ENCODE measurements at places on chromosomes 1 and 21.

- no peak for DNase-seq
Measured at GRCh38 chr1:246308533-246309075, 198.5 kb downstream of the SMYD3 start.

GRCh38 chr1:65773391-65774123 is 19.1 kb upstream of the PDE4B start:
- DNase-seq: no peak

GRCh38 chr21:46035809-46036695 is 54.5 kb downstream of the COL6A1 start:
- DNase-seq: no peak

DNA sequence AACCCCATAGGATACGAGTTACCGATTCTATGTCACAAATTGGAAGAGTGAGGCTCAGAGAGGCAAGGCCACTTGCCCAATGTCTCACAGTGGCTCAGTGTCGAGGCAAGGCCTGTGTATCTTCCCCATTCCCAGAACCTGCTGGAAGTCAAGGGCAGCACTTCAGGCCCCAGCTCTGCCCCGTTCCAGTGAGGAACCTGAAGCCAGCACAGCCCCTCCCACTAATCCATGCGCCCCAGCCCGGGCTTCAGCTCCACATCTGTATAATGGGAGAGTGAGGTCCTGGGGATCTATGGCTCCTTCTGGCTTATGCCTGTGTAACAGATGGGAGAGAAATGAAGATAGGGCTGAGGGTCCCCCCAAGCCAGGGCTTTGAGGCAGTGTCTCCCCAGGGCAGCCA is 56.3 kb downstream of the CASZ1 start:
- no peak for DNase-seq

DNA sequence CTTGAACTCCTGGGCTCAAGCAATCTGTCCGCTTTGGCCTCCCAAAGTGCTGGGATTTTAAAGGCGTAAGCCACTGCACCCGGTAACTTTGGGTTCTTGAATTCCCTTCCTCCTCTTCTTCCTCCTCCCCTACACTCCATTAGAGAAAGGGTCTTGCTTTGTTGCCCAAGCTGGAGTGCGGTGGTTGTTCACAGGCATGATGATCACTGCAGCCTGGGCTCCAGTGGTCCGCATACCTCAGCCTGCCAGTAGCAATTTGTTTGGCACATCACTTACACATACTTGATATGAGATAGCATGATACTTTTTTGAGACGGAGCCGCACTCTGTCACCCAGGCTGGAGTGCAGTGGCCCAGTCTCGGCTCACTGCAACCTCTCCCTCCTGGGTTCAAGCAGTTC is 2.2 kb downstream of the DEGS1 start:
- no peak for DNase-seq

DNA sequence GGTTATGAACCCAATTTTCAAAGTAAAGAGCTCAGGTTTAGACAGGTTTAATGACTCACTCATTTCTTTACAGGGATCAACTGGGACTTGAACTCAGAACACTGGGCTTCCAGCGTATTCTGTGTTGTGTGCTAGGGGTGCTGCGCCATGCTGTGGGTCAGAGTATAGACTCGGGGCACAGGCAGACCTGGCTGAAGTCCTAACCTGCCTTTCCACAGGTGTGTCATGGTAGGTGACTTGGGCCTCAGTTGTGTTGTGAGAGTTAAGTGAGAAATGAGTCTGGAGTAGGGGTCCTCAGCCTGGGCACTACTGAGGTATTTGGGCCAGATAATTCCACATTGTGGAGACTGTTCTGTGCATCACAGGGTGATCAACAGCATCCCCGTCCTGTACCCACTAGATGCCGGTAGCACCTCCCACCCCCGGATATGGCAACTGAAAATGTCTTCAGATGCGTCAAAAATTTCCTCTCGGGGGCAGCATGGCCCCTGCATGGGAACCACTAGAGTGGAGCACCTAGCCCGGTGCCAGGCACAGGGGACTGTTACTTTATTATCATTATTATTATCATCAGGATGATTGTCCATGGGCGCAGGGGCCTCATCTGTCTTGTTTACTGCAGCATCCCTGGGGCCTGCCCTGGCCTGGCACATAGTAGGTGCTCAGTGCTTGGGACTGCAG is 575.5 kb downstream of the PTPRU start:
- no peak for DNase-seq

DNA sequence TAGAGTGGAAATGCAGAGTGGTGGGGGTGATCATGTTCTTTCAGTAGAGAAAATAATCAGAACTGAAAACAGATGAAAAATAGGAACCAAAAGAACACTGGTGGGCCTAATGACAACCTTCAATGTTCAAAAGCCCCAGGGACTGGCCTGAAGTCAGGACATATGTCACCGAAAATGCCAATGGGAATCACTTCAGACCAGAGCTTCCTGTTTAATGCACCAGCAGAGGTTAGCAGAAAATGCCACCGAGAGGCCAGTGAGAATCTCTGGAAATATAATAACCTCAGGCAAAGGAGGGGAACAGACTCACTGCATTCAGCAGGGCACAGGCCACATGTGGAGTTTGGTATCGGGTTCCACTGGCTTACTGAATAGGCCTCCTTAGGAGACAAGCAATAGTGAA is 15.9 kb upstream of the CD58 start:
- DNase-seq: no peak

- no peak for DNase-seq
Measured at GRCh38 chr1:211705467-211706091, 30.2 kb upstream of the NEK2 start.

DNA sequence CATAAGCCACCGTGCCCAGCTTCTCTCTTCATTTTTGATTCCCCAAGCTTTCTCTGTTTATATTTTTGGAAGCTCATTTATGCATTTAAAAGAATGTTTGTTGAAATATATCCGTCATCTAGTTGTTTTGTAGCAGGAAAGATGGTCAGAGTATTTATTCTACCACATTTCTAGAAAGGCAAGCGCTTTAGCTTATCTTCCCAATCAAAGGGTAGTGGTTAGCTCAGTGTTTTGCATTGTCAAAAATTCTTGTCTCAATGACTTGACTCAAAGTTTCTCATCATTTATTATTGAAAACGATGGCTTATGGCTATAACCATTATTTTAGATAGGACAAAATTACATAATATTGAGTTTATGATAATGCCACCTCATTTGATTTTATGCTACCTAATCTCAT is 116.1 kb upstream of the ZP4 start:
- no peak for DNase-seq

GRCh38 chr1:101008229-101008834 is 17.3 kb downstream of the DPH5 start:
- DNase-seq: no peak

- no peak for DNase-seq
Measured at GRCh38 chr1:3601743-3602142, 9.6 kb downstream of the MEGF6 start.

GRCh38 chr1:6443339-6444115 is 19.0 kb downstream of the ESPN start:
- no peak for DNase-seq

DNA sequence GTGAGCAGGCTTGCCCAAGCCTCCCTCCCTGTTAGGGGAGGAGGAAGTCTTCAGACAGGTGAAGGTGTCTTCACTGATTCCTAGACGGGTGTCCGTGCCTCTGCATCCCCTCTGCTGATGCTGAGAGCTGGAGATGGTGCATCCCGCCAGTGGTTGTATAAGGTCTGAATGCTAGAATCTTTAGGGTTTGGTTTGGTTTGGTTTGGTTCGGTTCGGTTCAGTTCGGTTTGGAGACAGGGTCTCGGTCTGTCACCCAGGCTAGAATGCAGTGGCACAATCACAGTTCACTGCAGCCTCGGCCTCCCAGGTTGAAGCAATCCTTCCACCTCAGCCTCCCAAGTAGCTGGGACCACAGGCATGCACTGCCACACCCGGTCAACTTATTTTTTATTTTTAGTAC is 153.6 kb downstream of the PGBD5 start:
- DNase-seq: no peak

DNA sequence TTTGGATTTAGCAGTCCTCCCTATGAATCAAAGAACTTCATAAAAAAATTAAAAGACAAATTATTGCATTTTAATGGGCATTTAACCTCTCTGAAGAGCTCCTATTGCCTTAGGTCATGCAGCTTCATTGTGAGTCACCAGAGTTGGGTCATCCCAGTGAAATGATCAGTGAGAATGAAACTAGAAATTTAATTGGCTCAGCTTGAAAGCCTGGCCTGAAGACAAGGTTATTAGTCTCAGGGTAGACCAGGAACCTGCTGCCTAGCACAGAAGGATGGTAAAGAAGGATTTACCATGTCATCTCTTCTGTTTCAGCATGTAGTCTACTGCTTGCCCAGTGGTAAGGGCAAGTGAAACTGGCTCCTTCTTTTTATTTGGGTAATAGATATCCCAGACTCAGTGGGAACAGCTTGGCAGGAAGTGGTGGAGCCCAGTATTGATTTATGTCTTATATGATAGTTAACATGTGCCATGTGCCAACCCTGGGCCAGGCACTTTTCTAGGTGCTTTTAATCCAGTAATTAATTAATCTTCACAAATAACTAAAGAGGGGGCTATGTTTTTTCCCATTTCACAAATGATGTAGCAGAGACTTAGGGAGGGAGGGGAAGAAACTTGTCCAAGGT is 23.6 kb downstream of the LAMC2 start:
- no peak for DNase-seq

GRCh38 chr1:33221385-33221758 is 34.9 kb upstream of the ZNF362 start:
- DNase-seq: no peak

DNA sequence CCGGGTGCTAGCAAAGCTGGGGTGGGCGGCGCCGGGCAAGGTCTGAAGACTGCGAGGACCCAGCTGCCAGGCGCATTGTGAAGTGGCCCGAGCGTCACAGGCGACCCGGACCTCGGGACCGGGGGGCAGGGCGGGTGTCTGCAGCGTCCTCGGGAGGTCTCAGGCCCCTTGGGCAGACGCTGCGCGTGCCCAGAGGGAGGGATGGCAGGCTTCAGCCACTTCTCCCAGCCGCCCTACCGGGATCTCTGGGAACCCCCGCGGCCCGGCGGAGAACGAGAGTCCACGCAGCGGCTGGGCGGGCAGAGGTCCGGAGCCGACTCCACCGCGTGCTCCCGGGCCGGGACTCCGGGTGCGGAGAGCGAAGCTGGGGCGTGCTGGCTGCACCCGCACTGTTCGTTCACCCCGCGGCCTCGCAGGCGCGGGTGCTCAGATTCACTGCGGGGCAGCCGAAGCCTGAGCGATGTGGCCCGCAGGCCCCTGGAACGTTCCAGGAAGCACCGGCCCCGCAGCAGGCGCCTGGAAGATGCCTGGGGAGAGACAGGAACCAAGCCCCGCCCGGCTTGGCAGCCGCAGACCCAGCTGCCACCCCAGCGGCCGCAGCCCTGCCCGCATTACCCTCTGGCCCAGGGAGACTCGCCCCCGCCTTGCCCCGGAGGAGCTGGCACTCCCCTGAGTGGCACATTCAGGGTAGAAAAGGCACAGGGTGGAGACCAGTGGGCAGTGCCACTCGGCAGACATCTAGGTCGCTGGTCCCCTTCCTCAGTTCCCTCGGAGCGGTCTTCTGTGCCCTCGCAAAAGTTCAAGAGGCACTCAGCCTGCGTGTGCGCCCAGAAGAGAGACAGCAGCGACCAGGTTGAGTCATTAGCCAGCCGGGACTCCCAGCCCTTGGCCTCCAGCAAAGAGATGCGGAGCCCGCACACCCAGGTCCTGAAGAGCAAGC is at the start of gene CCDC185:
Gene CCDC185 (plus strand): TSS at position 141 of the 940 bp plus-strand sequence. CDS start 61 bp downstream, at position 202.
- DNase-seq: no peak

DNA sequence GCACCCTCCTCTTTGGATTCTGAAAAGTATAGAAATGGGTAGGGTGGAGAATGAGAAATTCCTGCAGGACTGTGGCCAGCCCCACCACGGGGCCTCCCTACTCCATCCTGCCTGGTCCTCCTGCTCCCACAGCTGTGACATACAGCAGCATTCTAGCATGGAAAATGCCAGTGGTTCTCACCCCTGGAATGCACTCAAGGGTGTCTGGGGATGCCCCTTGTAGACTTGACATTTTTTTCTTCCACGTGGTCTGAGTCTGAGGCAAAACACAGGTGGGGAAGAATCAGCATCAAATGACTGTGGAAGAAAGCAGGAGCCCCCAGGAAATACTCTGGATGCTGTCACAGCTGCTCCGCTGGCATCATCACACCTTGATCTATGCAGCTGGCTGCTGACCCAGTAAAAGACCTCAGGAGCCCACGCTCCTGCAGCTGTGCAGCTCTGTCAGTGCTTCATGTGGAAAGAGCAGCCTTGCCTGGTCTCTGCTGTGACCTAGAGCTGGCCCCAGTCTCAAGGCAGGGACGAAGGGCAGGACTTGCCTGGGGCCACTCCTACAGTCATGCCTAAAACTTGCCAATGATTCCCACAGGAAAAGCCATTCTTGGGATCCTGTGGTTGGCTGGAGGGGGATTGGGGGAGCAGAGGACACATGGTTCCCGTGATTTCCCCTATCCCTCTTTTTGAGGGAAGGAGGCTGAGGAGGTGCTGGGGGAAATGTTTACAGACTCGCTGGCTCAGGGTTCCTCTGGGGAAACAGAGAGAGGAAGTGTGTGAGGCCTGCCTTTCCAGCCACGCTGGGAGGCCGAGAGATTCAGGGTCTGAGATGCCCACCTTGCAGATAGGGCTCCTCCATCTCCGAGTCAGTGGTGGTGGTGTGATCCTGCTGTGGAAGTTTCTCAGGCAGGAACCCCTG is 10.8 kb upstream of the A3GALT2 start:
- DNase-seq: no peak

GRCh38 chr1:30990591-30990990 is 74.9 kb downstream of the PUM1 start:
- DNase-seq: no peak

DNA sequence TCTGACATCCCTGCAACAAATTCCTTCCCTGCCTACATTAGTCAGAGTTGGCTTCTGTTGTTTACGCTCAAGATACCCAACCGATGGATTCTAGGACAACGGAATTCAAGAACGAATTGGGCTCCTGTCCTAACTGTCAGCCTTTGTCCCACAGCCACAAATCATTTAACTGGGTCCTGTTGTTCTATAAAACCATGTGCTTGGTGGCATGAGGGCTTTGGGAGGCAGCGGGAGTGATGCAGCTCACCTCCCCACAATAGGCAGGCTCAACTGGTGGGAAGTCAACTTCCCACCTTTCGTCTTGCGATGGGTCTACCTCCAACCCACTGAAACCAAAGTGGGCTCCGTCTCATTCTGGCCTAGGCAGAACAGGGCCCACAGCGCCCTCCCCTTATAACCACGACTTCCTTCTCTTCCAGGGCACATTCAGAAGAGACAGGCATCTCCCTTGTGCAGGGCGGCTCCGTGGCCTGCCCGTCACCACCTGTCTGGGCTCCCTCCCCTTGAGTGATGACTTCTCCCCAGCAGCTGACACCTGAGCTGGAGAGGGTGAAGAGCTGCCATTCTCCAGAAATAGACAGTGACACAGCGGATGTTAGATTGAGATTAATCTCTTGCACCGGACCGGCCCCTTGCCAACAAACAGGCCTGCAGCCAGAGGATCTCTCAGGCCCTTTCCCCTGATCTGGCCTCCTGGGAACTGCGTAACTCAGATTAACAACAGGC is 26.5 kb downstream of the LRRC38 start:
- DNase-seq: no peak

DNA sequence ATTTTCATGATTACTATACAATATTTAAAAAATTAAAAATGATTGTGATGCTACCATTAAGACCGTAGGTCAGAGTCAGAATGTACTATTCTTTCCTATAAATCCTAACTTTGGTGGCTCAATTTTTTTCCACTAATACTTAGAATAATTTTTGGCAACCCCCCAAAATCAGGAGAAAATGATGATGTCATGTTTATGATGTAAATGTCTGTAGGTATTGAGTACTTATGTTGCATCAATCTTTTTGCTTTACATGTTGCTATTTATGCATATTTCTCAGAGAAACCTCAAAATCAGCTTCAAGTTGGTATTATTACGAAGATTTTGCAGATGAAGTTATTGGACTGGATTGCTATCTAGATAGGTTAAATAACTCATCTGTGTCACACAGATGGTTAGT is 371.2 kb downstream of the ADGRL2 start:
- no peak for DNase-seq
